Fibroblast of villous mesenchyme (primary cell): ENCODE measurements at places on chromosomes 13 and 19. TPM values are rescaled to one million over a fixed set of nuclear protein-coding genes. Genes with fewer than 3 reads are reported as not detected.

- DNase-seq = no peak
Observed at GRCh38 chr13:89520468-89520867, 1827.0 kb upstream of the MIR17HG start.

DNA sequence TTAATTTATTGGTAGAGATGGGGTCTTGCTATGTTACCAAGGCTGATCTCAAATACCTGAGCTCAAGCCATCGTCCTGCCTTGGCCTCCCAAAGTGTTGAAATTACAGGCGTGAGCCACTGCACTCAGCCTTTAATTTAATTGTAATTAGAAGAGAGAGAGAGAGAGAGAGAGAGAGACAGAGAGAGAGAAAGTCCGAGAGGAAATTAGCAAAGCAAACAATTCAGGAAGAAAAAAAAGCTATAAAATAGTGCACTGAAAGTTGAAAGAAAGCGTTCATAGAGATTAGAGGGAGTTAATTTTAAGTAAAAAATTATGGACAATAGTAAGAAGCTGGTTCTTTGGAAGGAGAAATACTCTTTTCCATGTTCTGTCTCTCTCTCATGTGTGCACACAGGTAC, 7.0 kb downstream of the GPR32 start:
- no peak for DNase-seq

DNA sequence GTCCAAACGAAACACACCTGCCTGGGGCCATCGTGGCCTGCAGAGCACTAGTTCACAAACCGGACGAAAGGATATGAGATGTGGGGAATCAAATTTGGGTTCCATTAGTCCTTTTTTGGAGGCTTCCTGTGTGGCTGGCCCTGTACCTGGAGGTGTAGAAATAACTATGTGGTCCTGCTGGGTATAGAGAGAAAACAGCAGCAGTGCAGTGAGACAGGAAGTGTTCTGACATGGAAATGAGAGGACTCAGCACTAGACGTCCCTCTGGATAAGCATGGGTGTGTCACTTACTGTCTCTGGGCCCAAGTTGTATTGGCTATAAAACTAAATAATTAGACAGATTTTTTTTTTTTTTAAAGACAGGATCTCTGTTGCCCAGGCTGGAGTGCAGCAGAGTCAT, 12.3 kb downstream of the KDELR1 start:
- DNase-seq = no peak

GRCh38 chr13:66076417-66076816, 1153.7 kb downstream of the PCDH9 start:
- no peak for DNase-seq

- no peak for DNase-seq
Observed at GRCh38 chr19:16141043-16141442, 2.4 kb upstream of the HSH2D start.

LILRA2 gene
- not detected in 2 replicates for total RNA-seq
